Activated CD8-positive, alpha-beta memory T cell treated with anti-CD3 and anti-CD28 coated beads, Interleukin-2, amount 10 ng/mL, durations not matched to agents 7 days and 5 days (primary cell): ENCODE measurements at places on chromosomes 1 and 21.

GRCh38 chr1:46816930-46817329 lies 18.1 kb downstream of the CYP4B1 start:
- H3K27ac ChIP-seq = no peak overlapping the region
- H3K36me3 ChIP-seq = no peaks in the 10 kb centered on the region
- no peak overlapping the region for H3K4me3 ChIP-seq
- no peaks in the 10 kb centered on the region for H3K27me3 ChIP-seq
- H3K4me1 ChIP-seq = peaks cover 6% of the 10 kb centered on the region

- H3K4me3 ChIP-seq = no peak overlapping the region
- no peaks in the 10 kb centered on the region for H3K27me3 ChIP-seq
- DNase-seq = no peak
- H3K27ac ChIP-seq = no peak overlapping the region
- H3K4me1 ChIP-seq = no peaks in the 10 kb centered on the region
Measured at GRCh38 chr1:119737040-119737682, 25.4 kb downstream of the PHGDH start.

DNA sequence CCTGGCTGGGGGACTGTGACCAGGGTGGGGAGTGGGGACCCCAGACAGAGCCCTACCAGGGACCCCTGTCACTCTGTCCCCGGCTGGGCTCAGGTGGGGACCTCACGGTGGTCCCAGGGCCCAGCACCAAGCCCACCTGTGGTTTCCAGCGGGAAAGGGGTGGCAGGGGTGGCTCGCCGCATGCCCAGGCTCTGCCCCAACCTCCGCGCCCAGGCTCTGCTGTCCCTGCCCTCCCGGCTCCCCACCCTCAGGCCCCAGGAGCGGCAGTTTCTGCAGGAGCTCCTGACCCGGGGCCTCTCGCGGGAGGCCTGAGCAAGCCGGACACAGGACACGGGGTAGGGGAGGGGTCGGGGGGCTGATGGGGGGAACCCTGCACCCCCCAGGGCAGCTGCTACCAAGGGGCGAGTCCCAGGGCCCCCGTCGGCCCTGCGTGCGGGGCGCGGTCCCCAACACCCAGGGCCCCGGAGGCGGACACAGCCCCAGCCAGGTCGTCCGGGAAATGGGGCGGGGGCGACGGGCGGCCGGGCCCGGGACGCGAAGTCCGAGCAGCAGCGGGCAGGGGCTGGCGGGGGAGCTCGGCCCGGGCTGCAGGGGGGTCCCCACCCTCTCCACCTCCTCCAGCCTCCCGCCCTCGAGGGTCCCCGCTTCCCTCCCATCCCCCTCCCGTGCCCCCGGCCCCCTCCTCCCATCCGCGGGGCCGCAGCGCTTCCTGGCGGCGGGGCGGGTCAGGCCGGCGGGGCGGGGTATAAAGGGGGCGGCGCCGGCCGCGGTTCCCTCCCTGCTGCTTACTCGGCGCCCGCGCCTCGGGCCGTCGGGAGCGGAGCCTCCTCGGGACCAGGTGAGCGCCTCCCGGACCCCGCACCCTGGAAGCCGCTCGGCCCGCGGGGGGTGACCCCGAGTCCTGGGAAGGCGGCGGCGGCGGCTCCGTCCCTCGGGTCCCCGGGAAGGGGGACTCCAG lies at the start of gene COL6A2:
Gene COL6A2 (plus strand): TSS at position 777 of the 958 bp plus-strand sequence.
- DNase-seq = peak; percentile 44
- peaks cover 4% of the 10 kb centered on the region for H3K36me3 ChIP-seq
- H3K4me1 ChIP-seq = peaks cover 7% of the 10 kb centered on the region
- H3K27me3 ChIP-seq = peaks cover 35% of the 10 kb centered on the region

DNA sequence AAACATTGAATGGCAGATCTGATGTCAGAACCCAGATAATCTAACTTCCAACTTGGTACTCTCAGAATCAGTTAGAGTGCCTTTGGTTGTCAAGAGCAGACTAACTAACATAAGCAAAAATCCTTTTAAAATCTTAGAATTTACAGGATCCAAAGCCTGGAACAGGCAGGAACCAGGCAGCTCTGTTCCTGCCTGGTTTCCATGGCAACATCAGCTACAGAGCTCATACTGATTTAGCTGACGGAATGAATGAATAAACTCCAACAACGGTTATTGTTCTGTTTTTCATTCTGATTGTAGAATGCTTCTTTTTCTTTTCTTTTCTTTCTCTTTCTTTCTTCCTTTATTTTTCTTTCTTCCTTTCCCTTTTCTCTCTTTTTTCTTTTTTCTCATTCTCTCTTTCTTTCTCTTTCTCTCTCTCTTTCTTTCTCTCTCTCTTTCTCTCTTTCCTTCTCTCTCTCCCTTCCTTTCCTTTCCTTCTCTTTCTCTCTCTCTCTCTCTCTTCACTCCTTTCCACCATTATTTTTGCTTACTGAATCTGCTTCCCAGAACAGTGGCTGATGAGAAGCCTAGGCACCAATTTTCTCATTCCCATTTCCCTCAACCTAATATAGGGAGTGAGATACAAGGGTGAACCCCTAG lies 121.6 kb downstream of the RGS7 start:
- no peak overlapping the region for H3K4me3 ChIP-seq
- DNase-seq = no peak

DNA sequence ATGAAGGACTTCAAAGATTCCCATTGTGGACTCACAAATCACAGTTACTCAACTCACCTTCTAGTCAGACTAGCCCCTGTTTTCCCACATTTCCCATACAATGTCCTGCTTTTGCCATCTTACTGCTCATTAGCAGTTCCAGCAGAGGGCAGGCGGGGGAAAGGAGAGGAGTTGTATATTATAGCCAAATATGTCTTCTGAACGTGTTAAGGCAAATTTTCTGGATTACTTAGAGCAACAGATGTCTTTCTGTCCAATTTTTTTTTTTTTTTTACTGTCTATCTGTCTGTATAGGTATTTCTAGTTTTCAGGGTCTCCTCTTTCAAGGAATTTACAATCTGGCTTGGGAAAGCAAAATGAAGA lies 29.9 kb upstream of the DDAH1 start:
- DNase-seq = no peak
- no peak overlapping the region for H3K27ac ChIP-seq
- H3K4me3 ChIP-seq = no peak overlapping the region
- H3K36me3 ChIP-seq = no peaks in the 10 kb centered on the region
- H3K4me1 ChIP-seq = no peaks in the 10 kb centered on the region
- peaks cover 14% of the 10 kb centered on the region for H3K27me3 ChIP-seq

GRCh38 chr1:74811436-74812179 lies 78.7 kb downstream of the TYW3 start:
- H3K36me3 ChIP-seq = no peaks in the 10 kb centered on the region
- no peak overlapping the region for H3K27ac ChIP-seq
- no peaks in the 10 kb centered on the region for H3K27me3 ChIP-seq
- H3K4me1 ChIP-seq = no peaks in the 10 kb centered on the region
